ENCODE measurements at places on chromosomes 7 and 10.

- no peak for DNase-seq
Observed at GRCh38 chr7:19747740-19748339, 25.6 kb downstream of the TMEM196 start.

DNA sequence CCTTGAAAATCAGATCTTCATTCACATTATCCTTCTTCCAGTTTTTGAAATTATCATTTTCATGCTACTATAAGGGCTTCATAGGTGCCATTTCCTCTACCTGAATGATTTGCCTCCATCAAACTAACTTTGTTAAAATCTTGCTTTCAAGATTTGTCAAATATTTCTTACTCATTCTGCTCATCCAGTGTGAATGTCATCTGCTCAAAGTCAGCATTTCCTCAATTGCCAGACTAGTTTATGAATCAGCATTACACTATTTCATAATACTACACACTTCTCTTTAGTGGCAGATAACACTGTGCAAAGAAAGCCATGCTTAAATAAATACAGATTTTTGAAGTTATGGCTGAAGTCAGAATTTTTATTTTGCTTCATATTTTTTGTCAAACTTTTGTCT is 21.3 kb upstream of the LIPF start:
- DNase-seq: no peak

GRCh38 chr10:13767676-13768178 is 181.0 kb downstream of the PRPF18 start:
- DNase-seq: no peak

DNA sequence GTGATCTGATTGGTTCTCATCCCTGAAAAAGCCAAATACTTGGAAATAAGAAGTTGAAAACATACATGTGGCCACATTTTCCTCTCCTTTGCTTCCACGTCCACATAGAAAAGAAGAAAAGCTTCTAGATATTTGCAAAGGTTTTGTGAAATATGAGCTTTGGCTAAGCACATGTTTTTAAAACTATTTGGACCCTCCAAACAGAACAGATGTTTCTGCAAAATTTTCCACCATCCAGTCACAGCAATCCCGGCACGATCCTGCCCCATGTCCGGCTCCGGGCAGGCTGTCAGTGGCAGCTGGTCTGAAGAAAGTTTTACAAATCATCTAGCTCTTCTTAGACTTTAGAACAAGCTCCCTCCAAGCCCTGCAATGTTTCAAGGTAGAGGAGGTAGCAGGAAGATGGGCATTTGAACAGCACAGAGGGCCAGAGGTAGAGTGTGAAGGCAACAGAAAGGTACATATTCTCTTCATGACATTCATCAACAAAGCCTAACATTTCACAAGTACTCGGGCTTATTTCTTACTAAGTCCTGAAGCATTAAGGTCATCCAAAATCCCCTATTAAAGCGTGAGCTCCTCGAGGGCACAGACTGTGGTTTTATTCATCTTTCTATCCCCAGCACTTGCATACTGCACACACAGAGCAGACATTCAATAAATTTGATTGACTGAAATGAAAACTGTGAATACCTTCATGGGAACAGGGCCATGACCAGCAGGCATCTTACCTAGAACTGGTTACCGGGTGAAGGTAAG is 110.1 kb downstream of the JAZF1 start:
- no peak for DNase-seq

- DNase-seq: no peak
Observed at GRCh38 chr10:50511492-50512213, 112.1 kb downstream of the SGMS1 start.

DNA sequence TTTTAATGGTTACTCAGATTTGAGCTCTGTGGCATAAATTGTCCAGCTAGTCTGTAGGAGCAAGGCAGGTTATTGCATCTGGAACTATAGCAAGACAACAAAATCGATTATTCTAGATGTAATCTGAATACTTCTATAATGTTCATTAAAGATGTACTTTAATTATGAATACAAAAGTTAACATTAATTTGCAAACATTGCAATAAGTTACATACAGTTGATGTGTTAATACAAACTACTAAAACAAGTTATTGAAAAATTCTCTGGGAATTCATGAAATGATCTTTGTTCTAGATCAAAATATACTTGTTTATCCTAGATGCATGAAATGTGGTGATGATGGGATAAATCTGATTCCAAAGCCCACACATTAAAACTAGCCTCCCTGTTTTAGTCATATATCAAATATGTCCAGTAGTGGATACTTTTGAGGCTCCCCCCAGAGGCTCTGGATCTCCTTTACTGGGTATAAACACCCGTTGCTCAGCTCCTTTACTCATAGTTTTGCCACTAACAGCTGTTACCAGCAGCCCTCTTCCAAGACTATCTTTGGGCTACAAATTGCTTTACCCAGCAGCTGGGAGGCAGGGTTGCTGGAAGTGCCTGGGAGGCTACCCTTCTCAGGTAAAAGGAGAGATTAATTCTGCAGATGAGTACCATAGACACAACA is 78.1 kb downstream of the ARL4A start:
- DNase-seq: no peak
